ENCODE measurements at places on chromosomes 1 and 21.

GRCh38 chr1:2946999-2947690 lies 74.1 kb upstream of the ACTRT2 start:
- DNase-seq = no peak

DNA sequence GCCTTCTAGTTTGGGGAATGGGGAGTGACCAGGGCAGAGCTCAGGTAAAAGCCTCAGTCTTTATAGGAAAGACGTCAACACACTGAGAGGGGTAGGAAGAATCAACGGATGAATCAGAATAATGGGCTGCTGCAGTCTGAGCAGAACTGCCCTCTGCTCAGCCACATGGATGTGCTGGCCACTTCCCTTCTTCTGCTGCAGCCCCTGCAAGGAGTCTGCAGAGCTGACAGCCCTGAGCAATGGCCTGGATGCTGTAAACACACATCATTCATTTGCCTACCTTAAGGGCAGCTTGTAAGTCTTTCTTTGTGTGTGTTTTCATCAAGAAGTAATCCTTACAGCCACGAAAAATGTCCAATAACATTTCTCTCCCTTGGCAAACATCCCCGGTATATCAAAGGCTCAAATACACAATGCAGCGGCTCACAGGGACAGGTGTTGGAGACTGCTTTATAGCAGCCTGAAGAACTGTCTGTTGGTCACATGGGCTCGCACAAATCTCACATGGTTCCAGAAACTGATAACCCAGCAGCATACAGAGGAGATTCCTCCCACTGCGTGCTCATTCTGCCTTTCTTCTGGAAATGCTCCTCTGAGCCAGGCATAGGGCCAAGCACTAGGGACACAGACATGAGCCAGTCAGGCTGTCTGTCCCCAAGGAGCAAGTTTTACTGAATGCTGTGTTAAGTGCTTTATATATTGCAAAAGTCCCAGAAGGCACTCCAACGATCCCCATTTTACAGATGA lies 110.1 kb downstream of the HMGB4 start:
- no peak for DNase-seq

GRCh38 chr1:50995651-50996050 lies 25.6 kb downstream of the CDKN2C start:
- DNase-seq = no peak

- no peak for DNase-seq
Measured at GRCh38 chr1:29973406-29973805, 737.1 kb downstream of the PTPRU start.

- no peak for DNase-seq
Measured at GRCh38 chr21:42739061-42739931, 85.9 kb downstream of the PDE9A start.
